ENCODE measurements at places on chromosomes 2 and 18.
A peak's percentile ranks its signal among the peaks of the same experiment; 100 is the strongest.

DNA sequence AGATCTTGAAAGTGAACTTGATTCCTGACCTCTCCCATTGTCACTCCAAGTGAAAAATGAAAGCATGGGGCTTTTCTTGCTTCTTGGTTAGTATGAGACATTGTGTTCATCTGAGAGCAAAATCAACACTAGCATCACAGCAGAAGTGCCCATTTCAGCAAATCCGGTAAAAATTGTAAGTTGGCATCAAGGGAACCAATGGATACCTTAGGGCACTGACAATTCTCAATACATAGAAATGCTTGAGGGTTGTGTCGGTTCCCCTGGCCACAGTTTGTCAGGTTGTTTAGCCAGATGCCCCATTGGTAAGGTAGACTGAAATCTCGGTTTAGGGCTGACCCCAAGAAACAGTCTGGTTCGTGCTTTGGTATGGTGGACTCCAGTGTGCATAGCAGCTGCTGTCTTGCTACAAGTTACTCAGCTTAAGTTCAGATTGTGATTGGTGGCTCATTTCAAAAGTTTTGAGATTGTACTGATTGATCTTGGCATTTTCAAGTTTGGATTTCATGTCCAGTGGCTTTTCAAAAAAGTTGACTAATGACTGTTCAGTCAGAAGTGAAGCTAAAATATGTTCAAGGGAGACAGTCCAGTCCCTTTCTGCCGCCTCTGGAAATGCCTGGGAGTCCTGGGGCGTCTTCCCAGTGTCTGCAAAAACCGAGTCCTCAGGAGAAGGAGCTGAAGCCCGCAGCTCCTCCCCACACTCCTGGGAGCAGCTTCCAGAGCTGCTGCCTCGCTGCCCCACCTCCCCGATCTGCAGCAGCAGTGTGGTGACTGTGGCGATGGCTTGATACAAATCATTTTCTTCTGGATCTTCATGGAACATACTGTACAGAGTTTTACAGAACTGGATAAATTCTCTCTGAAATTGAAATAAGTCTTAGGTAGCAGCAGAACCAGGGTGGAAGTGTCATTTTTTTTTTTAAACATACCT is 5.6 kb downstream of the RPL31 start:
- DNase-seq: no peak

DNA sequence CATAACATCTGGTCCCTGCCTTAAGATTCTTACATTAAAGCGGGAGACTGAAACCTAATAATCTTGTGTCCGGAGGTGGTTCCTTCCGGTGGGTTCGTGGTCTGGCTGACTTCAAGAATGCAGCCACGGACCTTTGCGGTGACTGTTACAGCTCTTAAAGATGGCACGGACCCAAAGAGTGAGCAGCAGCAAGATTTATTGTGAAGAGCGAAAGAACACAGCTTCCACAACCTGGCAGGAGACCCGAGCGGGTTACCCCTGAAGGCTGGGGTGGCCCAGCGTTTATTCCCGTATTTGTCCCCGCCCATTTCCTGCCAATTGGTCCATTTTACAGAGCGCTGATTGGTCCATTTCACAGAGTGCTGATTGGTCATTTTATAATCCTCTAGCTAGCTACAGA is 122.3 kb upstream of the SIX2 start:
- DNase-seq: peak; percentile 17

DNA sequence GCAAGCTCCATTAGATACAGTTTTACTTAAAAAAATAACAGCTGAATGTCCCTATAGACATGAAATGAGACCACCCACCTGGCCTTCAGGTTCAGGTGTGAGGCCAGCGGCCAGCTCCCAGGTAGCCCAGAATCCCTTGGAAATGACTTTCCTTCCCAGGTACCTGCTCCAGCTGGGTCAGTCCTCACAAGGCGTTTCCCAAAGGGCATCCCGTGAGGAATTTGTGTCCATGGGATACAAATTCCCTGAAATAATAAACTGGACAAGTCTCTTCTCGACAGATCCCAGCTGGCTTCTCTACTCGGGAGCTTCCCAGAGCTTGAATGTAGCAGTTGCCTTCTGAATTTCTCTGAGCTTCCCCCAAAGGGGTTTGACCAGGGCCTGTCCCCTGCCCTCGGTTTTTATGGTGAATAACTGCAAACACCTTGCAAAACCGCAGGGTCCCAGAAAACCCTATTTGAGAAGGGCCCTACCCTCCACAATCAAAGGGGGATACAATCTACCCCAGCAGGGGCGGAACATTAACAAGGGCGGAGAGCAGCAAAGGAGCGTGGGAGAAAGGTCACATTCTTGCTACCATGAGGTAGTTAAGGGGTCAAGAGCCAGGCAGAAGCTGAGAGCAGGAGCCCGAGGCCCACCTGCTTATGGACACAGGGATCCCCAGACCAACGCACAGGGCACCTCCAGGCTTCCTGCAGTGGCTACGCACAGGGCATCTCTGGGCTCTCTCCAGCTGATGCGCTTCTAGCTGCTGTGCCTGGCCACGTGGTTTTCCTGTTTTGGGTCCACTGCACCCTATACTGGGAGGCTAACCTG is 107.7 kb downstream of the HDAC4 start:
- peak; percentile 32 for DNase-seq

GRCh38 chr2:42132966-42133641 is 36.0 kb upstream of the EML4 start:
- DNase-seq: peak; percentile 80

DNA sequence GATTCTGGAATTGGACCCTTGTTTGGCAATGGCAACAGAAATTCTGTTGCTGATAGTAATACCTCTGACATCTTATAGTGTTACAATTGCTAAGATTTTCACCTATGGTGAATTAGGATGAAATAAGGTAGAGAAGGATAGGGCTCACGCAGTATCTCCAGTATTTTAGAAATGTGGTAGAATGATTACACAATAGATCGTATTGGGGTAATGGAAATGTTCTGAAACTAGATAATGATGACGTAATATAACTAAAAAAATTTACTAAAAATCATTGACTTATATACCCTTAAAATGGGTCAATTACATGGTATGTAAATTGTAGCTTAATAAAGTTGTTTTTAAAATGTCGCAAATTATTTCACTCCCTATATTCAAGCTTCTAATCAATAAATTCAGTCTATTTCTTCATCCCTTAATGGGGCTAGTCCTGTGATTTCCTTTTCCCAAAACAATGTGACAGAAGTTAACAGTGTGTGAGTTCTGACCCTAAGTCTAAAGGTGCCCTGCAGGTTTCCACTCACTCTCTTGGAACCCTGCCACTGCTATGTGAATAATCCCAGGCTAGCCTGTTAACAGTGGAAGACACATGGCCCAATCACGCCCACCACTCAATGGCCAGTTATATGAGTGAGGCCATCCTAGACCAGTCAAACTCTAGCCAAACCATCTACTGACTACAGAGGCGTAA is 31.2 kb downstream of the USP37 start:
- no peak for DNase-seq

GRCh38 chr2:142502402-142502801 is 371.6 kb upstream of the LRP1B start:
- DNase-seq: no peak

GRCh38 chr2:223161873-223162458 is 110.0 kb downstream of the KCNE4 start:
- peak; percentile 44 for DNase-seq

DNA sequence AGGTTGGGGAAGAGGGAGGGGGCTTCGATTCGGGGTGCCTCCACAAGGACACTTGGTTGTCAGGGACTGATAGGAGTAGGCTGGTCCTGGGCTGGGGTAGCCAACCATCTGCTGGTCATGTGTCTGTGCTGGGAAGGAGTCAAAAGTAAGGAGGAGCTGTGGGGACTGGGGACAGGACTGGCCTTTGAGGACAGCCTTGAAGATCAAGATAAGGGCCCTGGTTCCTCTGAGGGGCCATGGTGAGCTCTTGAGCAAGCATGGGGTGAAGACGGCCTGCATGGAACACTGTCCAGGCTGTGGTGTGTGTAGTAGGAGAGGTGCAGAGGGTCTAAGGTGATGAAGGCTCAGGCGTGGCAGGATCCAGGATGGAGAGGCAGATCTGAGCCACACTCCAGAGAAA is 1.7 kb downstream of the CYP27A1 start:
- peak; percentile 48 for DNase-seq

Measured in osteoblast (primary cell).